ENCODE measurements at places on chromosomes 1 and 21.
A peak's percentile ranks its signal among the peaks of the same experiment; 100 is the strongest.

DNA sequence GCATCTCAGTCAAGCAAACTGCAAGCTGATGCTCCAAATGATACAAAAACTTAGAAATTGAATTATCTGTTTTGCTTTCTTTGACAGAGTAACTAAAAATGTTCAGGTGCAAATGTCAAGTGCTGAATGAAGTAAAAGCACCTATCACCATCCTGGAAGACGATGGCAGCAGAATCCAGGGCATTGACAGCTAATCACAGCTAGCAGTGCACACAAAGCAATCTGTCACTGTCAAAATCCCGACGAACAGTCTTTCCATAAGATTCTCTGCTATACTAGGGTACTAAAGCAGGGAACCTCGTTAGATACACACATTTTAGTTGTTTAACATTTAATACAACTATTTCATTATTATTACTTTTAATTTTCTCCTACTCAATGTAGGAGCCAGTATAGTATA, 233.3 kb downstream of the BRINP3 start:
- DNase-seq: no peak

DNA sequence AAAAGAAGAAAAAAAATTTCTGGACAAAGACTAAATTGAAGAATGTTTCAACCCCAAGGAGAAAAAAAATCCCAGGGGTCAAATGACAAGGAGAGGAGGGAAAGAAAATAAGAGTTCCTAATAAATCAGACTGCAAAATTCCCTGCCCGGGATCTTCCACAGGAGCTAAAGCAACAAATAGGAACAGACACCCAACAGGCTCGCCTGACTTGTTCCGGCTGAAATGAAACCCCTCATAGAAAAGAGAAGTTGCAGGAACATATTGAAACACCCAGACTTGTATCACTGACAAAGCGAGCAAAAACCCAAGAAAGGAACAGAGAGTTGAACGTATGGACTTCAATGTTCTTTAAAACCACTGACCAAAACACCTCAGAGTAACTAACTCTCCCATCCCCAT, 123.0 kb downstream of the TIAM1 start:
- no peak for DNase-seq

- no peak for DNase-seq
Observed at GRCh38 chr21:42188663-42189062, 30.3 kb upstream of the ABCG1 start.

DNA sequence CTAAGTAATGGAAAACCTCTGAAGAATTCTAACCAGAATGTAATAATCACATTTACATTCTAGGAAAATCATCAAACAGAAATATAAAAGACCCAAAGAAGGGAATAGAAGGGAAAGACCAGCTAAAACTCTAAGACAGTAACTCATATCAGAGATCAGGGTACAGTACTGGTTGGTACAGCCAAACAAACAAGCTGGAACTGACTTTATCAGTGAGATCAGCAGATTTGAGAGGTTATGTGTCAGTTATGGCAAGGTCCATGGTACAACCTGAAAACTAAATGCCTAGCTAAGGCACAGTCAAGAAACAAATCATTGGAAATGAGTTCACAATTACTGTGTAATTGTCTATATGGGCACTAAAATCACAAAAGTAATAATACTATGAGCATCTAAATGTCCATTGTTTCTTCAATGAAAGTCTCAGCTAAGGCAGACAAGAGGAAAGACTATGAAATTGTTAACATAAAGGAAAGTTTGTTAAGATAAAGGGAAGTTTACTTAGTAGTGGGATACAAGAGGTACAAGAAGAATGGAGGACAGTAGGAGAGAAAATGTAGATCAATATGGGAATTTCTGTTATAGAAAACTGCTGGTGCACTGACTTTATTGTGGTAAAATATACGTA, 75.8 kb downstream of the TRIM33 start:
- no peak for DNase-seq

- peak; percentile 100 for DNase-seq
Observed at GRCh38 chr1:42462828-42463763, at the start of gene CCDC30. Gene CCDC30 (plus strand): TSS chr1:42463286. CDS start chr1:42480552, 17,266 bp downstream.

DNA sequence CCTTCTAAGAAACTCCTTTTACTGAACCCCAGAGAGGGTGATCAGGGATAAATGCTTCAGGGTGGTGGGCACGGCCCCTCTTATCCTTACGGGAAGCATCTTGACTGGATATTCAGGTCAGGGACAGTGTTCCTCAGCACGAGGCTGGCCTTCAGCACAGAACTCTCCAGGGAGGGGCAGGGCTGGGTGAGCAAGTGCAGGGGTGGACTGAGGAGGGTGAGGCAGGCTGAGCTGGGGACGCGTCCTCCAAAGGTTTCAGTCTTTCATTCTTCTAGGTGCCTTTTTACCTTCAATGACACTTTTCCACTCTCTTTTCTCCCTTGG, 52.3 kb downstream of the RASSF5 start:
- no peak for DNase-seq

DNA sequence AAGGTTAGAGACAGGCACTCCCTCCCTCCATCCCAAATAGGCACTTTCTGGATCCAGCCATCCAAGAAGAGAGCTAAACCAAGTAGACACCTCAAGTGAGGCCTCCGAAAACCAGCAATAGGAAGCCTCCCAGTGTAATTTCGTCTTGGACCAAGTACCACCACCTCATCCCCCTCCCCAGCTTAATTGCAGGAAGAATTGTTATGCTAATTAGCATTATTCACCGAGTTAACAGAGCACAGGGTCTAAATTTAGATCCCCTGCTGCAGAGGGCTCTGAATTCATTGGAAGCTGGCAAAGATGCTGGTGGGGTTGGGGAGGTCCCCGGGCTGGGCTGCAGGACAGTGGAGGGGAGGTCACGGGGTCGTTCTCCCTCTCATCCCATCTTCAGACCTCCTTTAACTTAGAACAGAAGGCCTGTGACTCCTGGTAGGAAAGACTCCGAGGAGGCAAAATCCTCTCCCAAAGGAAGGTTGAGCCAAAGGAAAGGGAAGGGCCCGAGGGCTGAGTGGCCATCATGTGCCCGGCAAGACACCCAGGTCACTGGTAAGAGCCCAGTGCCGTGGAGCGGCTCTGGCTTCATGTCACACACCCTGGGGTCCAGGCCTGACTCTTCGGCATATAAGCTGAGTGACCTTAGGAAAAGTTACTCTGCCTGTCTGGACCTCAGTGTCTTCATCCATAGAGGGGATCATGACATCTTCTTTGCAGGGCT, 209.2 kb upstream of the GRIK3 start:
- no peak for DNase-seq

- DNase-seq: no peak
Observed at GRCh38 chr1:20850021-20850420, 62.9 kb upstream of the HP1BP3 start.

DNA sequence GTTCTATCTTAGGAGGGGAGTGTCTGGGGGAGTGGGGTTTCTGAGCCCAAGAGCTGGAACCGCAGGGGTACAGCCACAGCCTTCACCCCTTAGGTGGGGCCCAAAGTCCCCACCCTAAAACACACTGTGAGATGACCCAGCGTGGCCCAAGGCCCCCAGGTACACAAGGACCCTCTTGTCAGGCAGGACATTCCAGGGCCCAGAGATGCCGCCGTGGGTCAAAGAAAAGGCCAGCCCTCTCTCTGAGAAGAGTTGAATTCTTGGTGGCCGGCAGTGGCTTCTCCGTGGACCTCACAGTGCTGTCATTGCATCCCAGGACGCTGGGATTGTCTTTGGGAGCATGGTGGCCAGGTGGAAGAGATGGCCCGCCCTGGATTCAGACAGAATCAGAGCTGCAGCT, 176.3 kb upstream of the C1orf174 start:
- no peak for DNase-seq

DNA sequence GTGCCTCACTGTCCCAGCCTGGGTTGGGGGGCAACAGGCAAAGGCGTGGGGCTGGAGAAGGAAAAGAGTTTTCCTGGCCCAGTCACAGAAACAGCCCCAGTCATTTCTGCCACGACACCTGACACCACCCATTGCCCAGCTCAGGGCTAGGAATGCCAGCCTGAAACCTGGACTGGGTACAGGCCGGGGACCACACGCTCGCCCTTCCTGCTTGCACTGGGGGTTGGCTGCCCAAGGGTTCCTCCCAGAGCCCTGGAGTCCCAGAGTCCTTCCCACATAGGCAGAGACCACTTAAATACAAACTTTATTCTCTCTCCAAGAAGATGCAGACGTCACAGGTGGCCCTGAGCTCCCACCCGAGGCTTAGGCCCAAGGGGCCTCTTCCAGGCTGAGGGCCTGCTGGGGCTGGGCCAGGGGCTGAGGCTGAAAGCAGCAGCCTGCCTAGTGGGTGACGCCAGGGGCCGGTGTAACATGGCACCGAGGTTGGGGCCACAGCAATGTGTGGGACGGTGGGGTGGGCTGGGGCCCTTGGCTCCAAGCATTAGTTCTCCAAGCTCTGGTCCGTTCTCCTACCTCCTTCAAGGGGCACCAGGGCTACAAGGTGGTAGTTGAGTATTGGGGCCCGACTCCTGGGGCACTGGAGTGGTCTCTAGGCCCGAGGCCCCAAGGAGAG, 1.6 kb downstream of the TMEM52 start:
- no peak for DNase-seq

GRCh38 chr1:15501208-15502032, 22.6 kb downstream of the CASP9 start:
- DNase-seq: peak; percentile 73

DNA sequence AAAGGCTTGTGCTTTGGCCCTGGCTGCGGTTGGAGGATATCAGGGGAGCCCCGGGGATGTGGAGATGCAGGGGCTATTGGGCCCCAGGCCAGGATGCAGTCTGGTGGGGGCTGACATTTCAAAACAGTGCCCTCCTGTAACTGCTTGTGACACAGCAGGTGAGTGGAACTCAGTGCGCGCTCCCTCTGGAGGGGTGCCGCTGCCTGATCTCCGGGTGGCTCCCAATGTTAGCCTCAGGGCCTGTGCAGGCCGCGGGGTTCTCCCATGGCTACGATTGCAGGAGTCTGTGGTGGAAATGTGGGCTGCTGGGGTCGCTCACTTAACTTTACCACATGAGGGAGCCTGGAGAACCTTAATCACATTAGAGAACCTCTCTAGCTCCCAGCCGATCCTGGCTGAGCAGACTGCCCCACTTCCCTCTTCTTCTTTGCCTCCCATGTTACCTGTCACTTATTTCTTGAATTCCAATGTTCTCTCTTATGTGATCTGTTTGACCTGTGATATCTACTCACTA, 163.2 kb downstream of the FMN2 start:
- DNase-seq: peak; percentile 18

DNA sequence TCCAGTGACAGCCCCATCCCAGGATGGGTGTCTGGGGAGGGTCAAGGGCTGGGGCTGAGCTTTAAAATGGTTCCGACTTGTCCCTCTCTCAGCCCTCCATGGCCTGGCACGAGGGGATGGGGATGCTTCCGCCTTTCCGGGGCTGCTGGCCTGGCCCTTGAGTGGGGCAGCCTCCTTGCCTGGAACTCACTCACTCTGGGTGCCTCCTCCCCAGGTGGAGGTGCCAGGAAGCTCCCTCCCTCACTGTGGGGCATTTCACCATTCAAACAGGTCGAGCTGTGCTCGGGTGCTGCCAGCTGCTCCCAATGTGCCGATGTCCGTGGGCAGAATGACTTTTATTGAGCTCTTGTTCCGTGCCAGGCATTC, 24.2 kb downstream of the PCSK9 start:
- DNase-seq: no peak

GRCh38 chr1:101406271-101406670, 169.5 kb downstream of the S1PR1 start:
- DNase-seq: no peak

DNA sequence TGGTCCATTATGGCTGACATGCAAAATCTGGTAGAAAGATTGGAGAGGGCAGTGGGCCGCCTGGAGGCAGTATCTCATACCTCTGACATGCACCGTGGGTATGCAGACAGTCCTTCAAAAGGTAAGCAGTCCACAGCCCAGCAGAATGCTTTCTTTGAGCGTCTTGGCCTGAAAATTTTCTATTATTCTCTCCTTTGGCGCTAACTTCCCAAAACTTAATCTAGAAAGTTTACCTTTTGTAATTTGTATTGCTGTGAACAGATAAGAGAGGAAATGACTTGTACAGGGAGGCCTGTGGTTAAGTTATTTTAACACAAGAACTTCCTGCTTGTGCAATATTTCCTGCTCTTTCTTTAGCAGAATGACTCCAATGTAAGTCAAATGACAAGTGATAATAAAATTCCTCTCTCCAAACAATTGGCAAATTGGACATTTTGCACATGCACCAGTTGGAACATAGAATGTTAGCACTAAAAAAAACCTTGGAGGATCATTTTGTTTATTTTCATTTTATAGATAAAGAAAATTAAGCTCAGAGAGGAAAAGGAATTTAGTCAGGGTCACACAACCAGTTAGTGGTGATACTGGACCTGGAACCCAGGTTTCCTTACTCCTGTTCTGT, 18.9 kb downstream of the CAP1 start:
- DNase-seq: peak; percentile 76

DNA sequence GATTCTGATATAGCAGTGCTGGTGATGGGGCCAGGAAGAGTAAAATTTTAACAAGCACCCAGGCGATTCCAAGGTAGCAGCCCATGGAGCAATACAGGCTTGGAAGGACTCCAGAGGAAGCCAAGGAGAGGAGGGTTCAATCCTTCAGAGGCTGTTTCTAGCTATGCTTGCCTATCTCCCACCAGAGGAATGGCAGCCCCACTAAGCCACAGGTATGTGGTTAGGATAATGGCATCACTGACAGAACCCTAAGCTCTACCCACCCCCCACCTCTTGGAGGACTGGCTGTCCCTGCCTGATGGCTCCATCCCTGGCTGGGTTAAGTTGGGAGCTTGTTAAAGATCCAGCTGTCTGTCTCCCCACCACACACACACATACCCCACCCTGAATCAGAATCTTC, 19.3 kb upstream of the PTAFR start:
- DNase-seq: no peak

- no peak for DNase-seq
Observed at GRCh38 chr1:185017338-185017737, 28.0 kb upstream of the RNF2 start.

- no peak for DNase-seq
Observed at GRCh38 chr1:240619357-240619756, 7.4 kb upstream of the GREM2 start.

DNA sequence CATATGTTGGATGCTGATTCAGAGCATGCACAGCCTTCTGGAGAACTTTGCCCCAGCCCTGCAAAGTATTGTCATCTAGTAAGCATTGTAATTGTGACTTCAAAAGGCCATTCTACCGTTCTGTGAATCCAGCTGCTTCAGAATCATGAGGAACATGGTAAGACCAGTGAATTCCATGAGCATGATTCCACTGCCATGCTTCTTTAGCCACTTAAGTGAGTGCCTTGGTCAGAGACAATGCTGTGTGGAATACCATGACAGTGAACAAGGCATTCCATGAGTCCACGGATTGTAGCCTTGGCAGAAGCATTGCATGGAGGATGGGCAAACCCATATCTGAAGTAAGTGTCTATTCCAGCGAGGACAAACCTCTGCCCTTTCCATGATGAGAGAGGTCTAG, 123.7 kb downstream of the S1PR1 start:
- DNase-seq: no peak

- DNase-seq: no peak
Observed at GRCh38 chr21:35506352-35506751, 457.2 kb upstream of the RUNX1 start.

DNA sequence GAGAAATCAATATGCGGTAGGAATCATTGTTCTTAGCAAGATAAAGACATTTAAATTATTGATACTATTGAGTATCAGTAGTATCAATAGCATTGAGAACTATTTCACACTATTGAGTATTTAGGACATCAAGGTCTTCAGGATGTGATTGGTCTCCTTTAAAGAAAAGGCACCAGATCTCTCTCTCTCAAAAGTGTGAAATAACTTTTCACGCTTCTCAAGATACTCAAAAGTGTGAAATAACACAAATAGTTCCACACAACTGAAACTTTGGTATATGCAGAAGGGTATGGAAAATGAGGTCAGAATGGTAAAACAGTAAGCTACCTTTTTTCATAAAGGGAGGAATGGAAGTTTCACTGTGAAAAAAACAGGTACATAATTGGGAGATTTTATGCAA, 6.7 kb upstream of the PYHIN1 start:
- peak; percentile 27 for DNase-seq
